ENCODE measurements at places on chromosomes 11 and 22.

GRCh38 chr11:119322360-119322739 is 5.4 kb upstream of the MCAM start:
- no peak for DNase-seq

DNA sequence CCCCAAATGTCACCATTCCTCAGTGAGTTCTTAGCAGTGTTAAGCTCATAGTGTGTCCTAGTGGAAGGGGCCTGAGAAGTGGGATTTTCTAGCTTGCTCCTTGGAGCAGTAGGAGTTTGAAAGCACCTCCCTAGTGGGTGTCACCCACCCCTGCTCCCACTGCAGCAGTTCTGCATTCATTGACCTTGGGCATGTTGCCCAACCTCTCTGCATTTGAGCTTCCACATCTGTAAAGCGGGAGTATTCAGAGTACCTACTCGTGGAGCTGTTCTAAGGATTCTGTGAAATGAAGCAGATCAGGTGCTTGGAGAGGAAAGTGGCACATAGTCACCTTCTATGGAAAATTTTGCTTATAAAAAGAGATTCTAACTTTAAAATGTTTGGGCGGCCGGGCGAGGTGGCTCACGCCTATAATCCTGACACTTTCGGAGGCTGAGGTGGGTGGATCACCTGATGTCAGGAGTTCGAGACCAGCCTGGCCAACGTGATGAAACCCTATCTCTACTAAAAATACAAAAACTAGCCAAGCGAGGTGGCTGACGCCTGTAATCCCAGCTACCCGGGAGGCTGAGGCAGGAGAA is 16.9 kb downstream of the LMO2 start:
- DNase-seq, result no peak

DNA sequence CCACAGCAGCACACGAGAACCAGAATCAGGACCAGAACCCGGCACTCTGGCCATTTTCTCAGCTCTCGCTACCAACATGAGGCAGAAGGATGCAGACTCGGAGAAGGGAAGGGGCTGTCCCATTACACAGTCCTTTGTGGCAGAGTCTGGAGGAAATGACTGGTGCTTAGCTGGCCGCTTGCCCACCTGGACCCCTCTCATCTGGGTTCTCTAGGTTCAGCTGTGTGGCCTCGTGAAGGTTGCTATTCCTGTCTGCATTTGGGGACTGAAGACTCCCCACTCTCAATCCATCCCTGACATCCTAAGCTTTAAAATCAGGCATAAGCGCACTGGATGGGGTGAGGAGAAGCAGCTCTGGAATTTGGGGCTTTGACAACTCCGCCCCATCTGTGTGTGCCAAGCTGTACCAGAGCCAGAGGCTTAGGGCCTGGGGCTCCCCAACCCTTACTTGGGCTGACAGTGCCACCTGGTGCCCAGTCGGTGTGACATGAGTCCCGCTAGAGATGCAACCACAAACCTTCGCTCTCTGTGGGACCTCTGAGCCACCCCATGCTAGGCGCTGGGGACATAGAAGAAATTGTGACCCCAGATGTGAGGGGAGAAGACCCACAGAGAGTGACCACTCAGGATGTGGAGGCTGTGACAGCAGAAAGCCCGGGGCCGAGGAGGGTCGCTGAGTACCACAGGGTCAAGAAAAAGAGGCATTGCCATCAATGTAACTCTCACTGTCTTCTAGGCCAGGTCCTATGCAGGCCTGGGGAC is 35.8 kb upstream of the FCHSD2 start:
- DNase-seq, result peak; percentile 74

- no peak for DNase-seq
Measured at GRCh38 chr22:30614879-30615278, 7.9 kb downstream of the TCN2 start.

DNA sequence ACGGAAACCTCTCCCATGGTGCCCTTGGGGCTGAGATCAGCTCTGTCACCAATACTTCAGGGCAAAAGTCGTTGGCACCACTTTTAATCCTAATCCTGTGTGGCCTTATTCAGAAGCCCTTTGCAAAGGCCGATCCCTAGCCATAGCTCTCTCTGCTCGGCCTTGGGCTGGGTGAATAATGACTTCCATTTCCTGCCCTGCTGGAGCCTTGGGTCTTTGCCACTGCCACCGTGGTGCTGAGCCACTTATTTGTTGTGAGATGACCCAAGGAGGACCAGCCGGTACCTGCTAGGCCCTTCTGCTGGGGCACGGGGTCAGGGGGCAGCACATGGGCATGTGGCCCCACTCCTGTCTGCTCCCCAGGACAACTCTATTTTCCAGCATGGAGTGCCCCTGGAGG is 188.2 kb downstream of the ST3GAL4 start:
- no peak for DNase-seq

- no peak for DNase-seq
Measured at GRCh38 chr11:26649884-26650283, 72.0 kb downstream of the SLC5A12 start.

DNA sequence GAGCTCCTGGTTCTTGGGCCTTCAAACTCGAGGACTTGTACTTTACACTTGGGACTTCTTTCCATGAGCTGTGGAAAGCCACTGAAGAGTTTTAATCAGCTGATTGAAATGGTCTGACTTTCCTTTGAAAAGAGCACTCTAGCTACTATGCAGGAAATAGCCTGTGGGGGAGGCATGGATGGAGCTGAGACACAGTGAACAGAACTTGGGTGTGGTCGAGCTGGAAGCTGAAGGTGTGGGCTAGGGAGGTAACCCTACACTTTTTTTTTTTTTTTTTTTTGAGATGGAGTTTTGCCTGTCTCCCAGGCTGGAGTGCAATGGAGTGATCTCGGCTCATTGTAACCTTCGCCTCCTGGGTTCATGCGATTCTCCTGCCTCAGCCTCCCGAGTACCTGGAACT is 17.5 kb upstream of the CAPRIN1 start:
- no peak for DNase-seq

GRCh38 chr11:100757646-100758045 is 70.6 kb downstream of the ARHGAP42 start:
- no peak for DNase-seq

GRCh38 chr11:121801781-121802180 is 314.2 kb downstream of the BLID start:
- DNase-seq, result no peak

DNA sequence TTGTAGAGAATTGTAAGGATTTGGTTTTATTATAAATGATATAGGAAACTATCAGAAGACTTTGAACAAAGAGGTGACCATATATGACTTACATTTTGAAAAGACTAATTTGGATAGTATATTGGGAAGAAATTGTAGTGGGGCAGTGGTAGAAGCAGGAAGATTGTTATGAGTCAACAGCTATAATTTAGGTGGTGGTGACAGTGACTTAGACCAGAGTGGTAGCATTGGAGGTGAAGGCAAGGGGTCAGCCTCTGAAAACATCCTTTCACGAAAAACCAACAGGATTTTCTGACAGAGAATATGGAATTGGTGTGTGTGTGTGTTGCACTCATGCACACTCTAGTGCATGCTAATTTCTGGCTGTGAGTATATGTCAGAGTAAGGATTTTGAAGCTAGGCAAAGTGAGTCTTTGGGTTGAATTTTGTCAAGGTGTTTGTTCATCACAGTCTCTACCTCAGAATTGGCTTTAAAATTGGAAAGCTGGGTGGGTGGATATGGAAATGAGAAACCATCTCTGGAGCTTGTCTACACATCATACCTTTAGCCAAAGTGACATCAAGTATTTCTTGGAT is 8.2 kb upstream of the HBE1 start:
- no peak for DNase-seq

Measured in stimulated activated CD4-positive, alpha-beta T cell treated with anti-CD3 and anti-CD28 coated beads, Interleukin-12 subunit alpha, Interleukin-12 subunit beta, amount 100 ng/mL, for 4 hours (primary cell).